ENCODE measurements at places on chromosomes 1 and 21.

GRCh38 chr1:59138402-59138801 lies 158.5 kb upstream of the FGGY start:
- no peak for DNase-seq

DNA sequence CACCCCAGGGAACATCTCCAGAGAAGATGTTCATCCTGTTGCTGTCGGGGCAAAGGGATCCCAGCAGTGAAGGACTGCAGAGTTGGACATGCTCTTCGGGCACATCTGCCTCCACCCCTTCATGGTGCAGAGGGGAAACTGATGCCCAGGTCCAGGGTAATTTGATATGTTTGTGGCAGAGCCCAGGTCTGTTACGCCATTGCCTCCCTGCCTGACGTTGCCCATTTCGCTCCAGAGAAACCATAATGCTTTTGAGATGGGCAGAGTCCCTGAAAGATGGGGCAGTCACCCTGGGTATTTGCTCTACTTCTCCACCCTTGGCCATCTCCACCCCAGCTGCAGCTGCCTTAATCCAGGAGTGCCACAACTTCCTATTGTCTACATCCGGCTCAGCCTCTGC lies 290.4 kb upstream of the POU3F1 start:
- DNase-seq = no peak

DNA sequence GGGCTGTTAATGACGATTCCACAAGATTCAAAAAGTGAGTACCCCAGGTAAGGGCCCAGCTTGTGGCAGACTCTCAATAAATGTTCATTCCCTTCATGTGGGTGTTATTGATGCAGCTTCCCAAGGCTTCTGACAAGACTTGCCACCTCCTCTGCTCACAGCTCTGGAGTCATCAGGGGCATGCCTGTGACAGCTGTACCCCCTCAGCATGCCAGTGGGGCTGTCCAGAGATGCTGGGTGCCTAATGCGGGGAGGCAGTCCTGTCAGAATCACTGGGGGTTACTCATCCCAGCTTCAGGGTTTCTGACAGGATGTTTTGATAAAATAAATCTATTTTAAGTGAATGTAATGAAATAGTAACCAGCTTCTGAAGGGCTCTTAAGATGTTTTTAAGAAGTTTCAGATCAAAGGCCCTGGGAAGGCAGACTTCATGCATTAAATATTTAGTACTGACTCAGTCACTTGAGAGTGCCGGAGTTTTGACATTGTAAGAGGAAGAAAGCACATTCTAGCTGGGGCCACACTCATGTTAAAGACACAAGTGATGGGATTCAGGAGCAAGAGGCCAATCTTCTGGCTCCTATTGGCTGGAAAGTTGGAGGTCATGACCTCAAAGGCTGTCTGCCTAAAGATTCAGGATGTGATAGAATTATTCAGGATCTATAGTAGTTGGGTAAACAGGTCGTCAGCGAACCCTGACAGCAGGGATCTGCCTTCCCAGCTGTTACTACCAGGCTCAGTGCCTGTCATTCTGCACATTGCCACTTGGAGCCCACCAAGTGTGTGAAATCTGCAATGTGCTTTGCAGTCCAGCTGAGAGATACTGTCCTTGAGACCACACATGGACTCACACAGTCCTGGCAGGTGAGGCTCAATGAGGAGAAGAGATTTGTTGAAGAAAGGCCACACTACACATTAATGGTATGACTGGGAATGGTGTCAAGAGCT lies 239.6 kb upstream of the BEND5 start:
- DNase-seq = no peak

GRCh38 chr1:240511789-240512188 lies 100.2 kb downstream of the GREM2 start:
- no peak for DNase-seq

- peak; percentile 70 for DNase-seq
Observed at GRCh38 chr1:32724678-32725614, 22.4 kb upstream of the SYNC start.

- DNase-seq = no peak
Observed at GRCh38 chr1:93612510-93612909, 69.1 kb downstream of the BCAR3 start.

DNA sequence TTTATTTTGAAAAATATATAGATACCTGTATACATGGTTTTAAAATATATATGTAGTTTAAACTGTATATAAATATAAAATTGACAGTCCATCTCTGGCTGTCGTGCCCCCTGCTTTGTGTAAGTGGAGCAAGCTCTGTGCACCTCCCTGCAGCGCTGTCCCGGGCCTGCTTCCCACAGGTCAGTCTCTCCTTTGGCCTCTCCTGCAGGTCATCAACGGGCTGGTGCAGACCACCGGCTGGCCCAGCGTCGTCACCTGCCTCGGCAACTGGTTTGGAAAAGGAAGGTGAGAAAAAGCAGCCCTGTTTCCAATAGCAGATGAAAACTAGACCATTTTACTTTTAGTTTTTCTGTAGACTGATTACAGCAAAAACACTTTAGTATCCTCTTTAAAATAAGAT lies 28.5 kb downstream of the SLC37A1 start:
- DNase-seq = no peak

- DNase-seq = no peak
Observed at GRCh38 chr1:215970406-215970805, 403.3 kb downstream of the KCTD3 start.

DNA sequence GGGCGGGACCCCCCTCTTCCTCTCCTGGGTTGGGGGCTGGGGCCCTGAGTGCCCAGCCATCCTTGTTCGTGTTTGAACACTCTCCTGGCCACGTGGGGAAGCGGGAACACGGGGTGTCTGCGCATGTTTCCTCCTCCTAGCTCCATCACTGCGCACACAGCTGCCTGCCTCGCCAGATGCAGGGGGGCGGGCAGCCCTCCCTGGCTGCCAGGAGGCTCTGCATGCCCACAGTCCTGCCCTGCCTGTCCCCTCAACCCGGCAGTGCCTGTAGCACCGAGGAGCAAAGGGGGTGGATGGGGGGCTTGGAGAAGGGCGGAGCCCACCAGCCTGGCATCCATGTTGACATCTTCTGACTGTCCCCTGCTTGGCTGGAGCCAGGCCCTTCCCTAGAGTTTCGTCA lies 1.8 kb upstream of the SLC25A34 start:
- no peak for DNase-seq

DNA sequence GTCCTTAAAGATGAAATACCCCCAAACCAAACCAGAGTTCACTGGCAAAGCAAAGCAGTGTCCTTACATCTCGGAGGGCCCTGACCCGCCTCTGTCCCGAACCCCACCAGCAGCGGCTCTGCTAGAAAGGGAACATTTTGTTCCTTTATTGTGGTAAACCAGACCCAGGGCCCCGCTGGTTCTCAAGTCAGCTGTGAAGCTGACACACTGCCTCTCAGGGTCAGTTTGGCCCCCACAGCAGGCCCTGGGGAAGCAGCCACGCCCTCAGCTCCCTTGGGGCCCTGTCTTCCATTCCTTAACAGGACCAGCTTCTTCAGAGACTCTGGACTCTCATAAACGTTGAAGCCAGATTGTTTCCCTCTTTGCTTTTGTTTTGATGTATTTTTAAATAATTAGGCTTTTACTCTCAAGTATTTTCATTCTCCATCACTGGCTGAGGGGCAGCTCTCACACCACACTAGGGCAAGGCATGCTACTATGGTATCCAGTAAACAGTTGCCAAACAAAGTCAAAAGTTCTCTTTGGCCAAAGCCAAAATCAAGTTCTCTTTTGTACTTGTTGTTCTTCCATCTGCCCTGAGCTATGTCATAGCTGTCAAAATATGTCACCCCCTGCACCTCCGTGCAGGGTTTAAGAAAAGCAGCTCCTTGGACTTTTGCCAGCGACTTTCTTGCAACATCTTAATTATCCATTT lies 61.1 kb upstream of the ANGPTL1 start:
- DNase-seq = no peak

- DNase-seq = no peak
Observed at GRCh38 chr1:238738892-238739291, 647.5 kb upstream of the CHRM3 start.

GRCh38 chr1:27816921-27817630 lies 13.5 kb upstream of the PPP1R8 start:
- DNase-seq = no peak

- DNase-seq = no peak
Observed at GRCh38 chr21:40660461-40660860, 186.5 kb downstream of the DSCAM start.

GRCh38 chr21:44532712-44533111 lies 7.3 kb downstream of the KRTAP10-1 start:
- no peak for DNase-seq

- peak; percentile 23 for DNase-seq
Observed at GRCh38 chr1:59332983-59333382, 36.1 kb downstream of the FGGY start.

DNA sequence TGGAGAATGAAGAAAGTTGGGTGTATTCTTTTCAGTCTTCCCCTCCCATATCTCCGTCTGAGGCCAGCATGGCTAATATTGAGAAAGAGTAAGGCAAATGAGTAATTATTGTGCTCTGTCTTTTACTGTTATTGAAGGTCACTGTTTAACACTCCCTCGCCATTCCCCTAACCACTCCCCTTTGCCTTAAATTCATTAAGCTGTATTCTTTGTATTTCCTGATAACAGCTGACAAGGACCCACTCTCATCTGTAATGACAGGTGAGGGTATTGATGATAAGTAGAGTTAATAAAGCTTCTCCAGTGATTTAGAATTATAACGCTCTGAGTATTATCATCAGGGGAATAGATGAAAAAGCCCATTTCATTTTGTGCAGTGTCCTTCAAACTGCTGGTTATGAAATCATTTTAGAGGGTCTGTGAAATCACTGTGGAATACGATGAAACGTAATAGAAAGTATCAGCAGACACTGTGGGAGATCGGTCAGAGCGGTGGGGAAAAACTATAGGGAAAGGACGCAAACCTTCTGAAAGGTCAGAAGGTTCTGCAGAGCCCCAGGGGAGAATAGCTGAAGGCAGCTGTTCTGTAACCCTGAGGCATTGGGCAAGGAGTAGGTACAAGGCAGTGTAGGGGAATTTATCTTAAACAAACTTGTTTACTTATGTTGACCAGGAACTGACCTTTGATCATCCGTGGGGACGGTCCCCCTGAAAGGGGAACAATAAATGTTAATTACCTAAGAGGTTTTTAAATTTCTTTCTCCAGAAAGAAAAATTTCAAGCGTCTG lies 46.3 kb upstream of the CACYBP start:
- no peak for DNase-seq

- DNase-seq = no peak
Observed at GRCh38 chr21:39669976-39670661, 57.4 kb downstream of the B3GALT5 start.

GRCh38 chr1:175481126-175482070 lies 262.0 kb downstream of the TNR start:
- DNase-seq = no peak

GRCh38 chr1:161722406-161722805 lies 1.1 kb downstream of the FCRLB start:
- DNase-seq = no peak

DNA sequence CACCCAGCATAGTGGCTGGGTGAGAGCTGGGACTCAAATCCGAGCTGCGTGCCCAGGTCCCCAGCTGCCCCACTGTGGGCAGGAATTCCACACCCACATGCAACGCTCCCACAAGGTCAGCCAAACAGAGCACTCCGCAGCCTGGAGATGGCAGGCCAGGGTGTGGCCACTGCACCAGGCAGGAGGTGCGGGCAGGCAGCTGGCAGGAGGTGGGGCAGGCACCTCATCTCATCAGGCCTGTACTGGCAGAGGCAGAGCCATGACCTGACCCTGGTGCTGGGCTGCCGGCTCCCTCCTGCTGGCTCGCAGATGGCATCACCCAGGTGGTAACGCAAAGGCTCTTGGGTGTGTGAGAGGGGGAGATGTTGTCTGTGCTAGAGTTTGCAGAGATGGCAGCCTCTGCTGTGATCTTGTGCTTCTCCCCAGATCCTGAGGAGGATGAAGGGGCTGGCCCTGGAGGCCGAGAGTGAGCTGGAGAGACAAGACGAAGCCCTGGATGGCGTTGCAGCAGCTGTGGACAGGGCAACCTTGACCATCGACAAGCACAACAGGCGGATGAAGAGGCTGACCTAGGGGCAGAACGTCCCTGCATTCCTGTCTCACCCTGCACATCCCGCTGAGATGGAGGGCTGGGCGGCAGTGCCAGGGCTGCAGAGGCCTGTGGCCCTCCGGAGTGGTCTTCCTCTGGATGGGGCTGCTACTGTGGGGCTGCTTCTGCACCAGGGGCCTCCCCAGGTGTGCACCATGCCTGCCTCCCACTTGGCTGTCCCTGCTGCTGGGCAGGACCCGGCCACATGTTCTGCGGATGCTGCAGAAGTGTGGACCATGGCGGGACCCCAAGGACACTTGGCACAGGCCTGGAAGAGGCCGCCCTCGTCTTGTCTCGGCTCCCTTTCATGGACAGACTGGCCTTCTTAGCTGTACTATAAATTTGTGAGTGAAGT lies 35.1 kb upstream of the PRSS38 start:
- DNase-seq = no peak

GRCh38 chr1:91537281-91537986 lies 36.8 kb downstream of the CDC7 start:
- DNase-seq = no peak

- no peak for DNase-seq
Observed at GRCh38 chr1:3323796-3324703, 130.4 kb upstream of the ARHGEF16 start.

DNA sequence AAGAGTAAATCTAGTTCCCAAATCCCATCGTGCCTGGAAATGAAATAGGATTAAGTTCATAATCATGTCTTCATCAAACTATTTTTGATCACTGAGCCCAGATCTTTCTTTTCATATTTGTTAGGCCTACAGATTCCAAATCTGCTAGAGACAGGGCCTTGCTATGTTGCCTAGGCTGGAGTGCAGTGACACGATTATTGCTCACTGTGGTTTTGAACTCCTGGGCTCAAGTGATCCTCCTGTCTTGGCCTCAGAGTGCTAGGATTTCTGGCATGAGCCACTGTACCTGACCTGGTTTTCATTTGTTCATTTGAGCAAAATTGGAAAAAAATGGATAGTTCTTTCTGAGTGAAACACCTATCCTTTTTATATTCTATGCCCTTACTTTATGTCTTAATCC lies 28.0 kb upstream of the DIPK1A start:
- no peak for DNase-seq

DNA sequence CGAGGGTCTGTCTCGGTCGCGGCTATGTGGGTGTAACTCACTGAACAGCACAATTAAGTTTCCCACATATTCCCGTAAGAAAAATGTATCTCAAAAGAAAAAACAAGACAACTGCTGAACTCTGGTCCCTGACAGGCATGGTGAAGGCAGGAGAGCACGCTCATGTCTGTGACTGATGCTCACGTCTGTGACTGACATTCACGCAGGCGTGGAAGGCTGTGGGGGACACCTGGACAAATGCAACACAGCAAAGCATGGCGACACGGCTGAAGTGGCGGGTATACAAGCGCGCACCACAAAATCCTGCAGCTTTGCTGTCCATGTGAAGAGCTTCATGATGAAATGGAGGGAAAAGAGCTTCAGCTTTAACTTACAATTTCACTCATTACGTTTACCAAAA lies 6.0 kb downstream of the PTTG1IP start:
- no peak for DNase-seq

GRCh38 chr1:19840228-19840627 lies 25.1 kb upstream of the RNF186 start:
- DNase-seq = no peak

- no peak for DNase-seq
Observed at GRCh38 chr21:36640174-36640720, 58.7 kb upstream of the SIM2 start.

GRCh38 chr1:225808136-225808535 lies 1.8 kb upstream of the EPHX1 start:
- no peak for DNase-seq
